ENCODE measurements at places on chromosomes 1 and 21.

DNA sequence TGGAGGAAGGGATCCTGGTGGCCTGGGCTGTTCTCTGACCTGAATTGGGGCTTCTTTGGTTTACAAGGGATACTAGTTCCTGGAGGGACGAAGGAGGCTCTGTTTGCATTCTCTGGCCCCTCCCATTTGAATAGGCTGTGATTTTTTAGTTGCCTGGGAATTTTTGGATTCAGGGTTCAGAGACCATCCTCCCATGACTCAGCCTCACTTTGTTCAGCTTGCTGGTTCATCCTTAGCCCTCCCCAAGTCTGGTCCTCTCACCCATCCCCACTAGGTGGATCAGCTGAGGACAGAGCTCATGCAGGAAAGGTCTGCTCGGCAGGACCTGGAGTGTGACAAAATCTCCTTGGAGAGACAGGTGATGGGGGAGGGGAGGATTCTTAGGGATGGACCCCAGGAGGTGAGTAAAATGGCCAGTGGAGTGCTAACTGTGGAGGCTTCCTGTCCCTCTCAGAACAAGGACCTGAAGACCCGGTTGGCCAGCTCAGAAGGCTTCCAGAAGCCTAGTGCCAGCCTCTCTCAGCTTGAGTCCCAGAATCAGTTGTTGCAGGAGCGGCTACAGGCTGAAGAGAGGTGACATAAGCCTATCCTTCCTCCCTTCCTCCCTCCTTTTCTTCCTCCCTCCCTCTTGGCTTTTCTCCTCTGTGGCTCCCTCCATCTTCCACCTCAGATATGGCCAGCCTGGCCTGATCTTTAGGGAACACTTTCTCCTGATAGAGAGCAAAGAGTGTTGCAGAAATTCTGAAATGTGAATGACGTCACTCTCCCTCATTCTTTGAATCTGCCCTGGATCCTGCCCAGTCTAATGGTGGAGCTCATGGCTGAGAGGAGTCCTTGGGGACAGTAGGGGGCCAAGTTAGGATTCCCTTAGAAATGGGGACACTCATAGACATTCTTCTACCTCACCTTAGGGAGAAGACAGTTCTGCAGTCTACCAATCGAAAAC is 4.5 kb upstream of the TUFT1 start:
- DNase-seq: no peak

- no peak for DNase-seq
Observed at GRCh38 chr1:61852670-61853015, 110.4 kb downstream of the PATJ start.

DNA sequence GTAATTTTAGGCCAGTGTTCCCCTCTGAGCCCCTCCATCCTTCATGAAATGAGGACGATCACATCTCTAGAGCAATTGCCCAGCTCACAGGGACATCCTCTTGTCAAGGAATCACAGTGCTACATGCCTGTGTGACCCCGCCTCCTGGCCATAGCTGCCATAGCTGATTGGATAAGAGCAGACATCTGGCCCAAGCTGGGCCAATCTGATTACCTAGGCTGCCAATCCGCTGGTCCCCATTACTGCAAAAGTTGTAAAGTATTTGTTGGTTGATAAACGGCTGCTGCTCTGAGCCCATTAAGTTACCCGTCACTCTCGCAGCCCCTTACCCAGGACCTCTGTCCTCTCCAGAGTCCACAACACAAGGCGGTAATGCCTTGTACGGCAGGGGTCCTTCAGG is 8.3 kb downstream of the NT5C1A start:
- no peak for DNase-seq

GRCh38 chr1:230857822-230858221 is 10.5 kb downstream of the C1orf198 start:
- no peak for DNase-seq

GRCh38 chr1:247467129-247467528 is 9.2 kb upstream of the OR2B11 start:
- no peak for DNase-seq

DNA sequence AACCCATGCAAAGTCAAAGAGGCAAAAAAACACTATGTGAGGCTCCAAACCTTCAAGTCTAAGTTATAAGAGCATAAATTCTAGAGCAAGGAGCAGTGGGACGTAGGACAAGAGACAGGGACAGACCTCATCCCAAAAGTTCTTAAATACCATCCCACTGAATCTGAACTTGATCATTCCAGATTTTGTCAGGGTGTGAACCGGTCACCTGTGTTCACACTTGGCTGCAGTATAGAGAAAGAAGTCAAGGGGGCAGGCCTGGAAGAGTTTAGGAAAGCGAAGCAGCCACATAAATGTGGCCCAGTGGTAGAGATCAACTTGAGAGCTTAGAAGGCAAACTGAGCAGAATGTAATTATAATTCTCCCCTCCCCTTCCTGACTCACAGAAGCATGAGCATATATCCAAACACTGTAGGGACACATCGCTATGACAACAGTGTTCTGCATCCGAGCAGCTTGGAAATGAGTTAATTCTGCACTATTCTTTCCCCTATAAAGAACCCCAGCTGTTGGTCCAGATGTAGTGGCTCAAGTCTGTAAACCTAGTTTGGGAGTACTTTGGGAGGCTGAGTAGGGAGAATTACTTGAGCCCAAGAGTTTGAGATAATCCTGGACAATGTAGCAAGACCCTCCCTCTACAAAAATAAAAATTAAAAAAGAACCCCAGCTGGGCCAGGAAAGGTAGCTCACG is 2.7 kb downstream of the AKR7A2 start:
- DNase-seq: no peak

- no peak for DNase-seq
Observed at GRCh38 chr1:230228236-230228897, 161.3 kb downstream of the GALNT2 start.

DNA sequence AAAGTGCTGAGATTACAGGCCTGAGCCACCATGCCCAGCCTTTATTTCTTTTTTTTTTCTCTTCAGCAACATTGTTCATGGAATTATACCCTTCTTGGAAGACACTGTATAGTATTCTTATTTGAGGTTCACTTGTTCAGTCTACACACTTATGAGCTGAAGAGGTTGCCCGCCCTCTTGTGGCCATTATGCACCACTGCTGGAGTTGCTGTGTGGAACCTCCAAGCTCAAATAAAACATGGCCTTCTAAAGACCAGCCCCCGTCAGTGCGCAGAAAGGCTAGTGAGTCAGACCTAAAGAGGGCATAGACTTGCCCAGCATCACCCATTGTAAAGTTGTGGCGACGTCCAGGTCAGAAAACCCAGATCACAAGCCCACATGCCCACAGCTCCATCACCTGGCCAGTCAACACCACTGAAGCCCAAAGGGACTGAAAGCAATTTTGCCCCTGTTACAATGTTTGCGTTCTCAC is 20.4 kb downstream of the LURAP1 start:
- peak; percentile 52 for DNase-seq

- DNase-seq: no peak
Observed at GRCh38 chr1:30200161-30200560, 523.2 kb downstream of the MATN1 start.

DNA sequence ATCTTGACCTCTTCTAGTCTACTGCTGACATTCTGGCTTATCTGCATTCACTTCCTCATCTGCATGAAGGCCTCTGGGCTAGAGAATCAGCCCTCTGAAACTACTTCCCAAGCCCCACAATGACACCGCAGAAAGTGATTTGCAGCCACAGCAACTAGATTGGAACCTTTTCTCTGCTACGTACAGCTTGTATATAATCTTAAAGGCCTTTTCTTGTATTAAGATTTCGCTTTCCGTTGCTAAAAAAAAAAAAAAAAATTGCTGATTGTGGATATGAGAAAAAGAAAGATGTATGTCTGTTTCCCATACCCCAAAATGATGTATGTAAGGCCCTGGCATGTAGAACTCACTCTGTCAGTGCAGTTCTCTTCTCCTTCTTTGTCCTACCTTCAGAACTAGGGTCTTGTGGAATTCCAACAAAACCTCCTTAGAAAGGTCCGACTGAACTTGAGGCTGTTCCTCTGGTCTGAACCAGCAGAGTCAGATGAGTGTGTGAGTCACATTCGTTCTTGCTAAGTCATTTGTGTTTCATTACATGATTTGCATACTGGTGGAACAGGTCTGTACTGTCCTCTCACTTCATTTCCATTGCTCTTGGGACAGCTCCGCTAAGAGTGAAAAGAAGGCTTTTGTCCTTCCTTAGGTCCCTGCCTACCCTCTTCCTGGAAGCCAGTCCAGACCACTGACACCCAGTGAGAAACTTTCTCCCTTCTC is 62.7 kb downstream of the PLPP3 start:
- no peak for DNase-seq

DNA sequence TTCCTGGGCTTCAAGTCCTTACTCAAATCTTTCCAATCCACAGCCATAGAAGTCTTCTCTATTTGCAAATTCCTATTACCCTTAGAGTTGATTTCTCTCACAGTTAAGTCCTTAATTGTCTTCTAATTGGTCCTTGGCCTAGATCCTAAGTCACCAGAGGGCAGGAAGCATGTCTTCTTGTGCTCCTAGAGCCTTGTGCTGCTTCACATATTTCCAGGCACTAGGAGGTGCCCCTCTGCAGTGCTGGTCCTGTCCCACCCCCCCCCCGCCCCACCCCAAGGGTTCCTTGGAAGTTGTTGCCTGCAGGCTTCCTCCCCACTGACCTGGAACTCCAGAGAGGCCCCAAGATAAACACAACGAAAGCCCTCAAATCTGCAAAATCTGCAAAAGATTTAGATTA is 28.1 kb upstream of the TARBP1 start:
- DNase-seq: no peak
